ENCODE measurements at places on chromosomes 5 and 9. TPM values are rescaled to one million over a fixed set of nuclear protein-coding genes. Genes with fewer than 3 reads are reported as not detected.
A peak's percentile ranks its signal among the peaks of the same experiment; 100 is the strongest.

- no peak for DNase-seq
Observed at GRCh38 chr9:117008461-117008860, 321.4 kb downstream of the TRIM32 start.

GRCh38 chr5:109992264-109992915 is 302.7 kb downstream of the MAN2A1 start:
- no peak for DNase-seq

Gene IL3
- not detected for polyA plus RNA-seq

DNA sequence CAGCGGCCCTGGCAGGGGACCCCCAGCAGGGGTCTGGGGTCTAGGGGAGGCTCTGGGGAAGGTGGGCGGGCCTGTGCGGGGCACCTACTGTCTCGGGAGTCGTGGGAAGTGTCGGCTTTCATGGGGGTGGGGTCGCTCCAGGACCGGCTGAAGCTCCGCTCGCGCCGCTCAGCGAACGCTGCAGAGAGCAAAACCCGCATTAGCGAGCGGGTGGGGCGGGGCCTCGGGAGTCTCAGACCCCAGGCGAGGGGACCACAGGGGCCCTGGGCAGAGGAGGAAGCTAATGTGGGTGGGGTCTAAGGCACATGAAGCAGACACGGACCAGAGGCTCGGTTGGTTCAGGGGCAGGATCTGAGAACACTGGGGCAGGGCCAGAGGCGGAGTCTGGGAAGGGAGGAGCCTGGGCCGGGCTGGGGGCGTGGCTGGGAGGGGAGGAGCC is 5.5 kb downstream of the NSMF start:
- peak; percentile 24 for DNase-seq

DNA sequence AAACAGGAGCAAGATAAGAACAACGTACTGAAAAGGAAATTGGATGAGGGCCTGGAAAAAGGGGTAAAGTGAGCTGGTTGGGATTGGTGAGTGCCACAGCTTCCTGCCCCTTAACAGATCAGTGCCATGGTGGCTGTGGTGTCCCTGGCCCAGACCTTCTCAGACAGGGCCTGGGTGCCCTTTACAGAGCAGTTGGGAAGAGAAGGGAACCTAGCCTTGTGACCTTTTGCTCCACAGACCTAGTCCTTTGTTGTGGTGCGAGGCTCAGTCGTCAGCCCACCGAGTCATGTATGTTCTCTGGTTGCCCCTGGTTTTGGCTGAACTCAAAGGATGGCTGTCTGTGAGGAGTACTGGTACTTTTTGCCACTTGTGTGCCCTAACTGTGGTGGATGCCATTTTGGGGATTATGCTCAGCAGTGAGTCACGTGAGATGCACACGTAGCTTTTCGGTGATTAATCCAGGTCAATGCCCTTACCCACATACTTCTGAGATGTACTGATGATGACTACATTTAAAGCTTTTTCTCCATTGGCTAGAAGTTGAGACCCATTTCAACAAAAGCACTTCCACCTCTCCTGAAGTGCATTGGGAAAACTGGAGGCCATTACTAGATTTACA is 48.4 kb downstream of the EXOSC2 start:
- DNase-seq = no peak

GRCh38 chr5:175288048-175288621 is 155.8 kb downstream of the DRD1 start:
- no peak for DNase-seq

Data from forelimb muscle (tissue), 1 donor.